ENCODE measurements at places on chromosomes 1 and 21.
A peak's percentile ranks its signal among the peaks of the same experiment; 100 is the strongest.

GRCh38 chr1:202014915-202015661, 4.7 kb downstream of the ELF3 start:
- DNase-seq, result peak; percentile 66

DNA sequence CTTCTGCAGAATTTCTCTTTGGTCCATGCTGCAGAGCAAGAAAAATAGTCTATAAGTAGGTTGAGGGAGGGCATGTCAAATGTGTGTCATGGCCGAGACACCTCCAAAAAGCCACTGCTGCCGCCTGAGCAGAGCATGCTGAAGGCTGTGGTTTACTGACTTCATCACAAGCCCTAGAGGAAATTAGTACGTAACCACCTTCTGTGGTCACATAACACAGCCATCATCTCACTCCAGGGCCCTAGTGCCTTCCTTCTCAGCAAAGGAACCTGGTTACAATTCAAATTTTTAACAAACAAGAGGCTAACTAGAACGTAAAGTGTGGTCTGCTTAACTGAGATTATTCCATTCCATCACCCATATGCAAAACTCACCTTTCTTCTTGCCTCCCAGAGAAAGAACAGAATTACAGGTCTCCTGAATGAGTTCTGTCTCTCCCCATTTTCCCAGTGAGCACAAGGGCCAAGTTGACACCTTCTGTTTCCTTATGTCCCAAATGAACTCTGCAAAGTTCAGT, at the start of gene PTPN22:
TSS of gene PTPN22 (minus strand) at position 116 of the 517 bp plus-strand sequence.
- DNase-seq, result peak; percentile 84

DNA sequence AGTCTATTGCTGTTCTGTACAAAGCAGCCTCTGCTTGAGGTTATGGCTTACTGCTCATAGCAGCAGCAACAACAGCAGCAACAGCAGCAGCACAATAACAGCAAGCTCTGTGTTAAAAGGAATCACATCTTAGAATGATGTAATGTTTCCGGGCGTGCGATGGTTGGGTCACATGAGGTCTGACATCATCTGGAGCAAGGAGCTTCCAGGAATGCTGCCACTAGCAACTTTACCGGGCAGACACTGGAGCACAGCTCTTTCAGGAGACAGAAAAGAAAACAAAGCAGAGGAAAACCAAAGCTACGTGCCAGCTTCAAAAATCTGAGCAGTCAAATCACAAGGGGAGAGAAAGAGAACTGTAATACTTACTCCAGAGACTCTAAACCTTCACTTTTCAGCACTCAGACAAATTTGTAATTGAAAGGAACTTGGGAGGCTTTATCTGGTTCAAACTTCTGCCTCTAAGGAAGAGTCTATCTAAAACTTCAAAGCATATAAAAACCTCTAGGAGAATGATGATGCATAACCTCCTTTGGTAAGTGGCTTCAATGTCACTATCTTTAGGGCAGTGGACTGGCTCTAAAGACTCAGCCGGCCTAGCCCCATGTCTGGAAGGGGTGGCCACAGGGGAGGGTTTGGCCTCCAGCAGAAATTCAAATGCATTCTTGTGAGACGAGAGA, 28.3 kb upstream of the RAB3GAP2 start:
- peak; percentile 93 for DNase-seq

DNA sequence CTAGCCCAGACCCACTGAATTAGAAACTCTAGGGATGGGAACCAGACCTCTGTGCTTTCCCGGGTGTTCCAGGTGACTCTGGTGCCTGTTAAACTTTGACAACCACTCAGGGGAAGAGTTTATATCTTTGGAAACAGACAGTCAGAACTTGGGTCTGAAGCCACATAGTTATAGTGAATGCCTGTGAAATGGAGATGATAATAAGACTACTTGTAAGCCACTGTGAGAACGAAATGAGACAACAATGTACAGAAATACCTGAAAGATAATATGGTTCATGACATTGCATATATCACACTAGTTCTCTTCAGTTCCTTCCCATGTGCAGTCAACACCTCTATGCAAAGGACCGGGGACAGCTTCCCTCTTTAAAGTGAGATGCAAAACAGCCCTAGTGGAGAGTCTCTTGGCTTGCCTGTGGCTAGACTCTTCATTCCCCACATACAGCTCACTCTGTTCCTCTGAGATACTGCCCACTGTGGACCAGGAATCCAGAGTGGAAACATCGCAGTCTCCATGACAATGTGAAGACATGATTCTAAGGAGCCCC, 287.5 kb downstream of the ASTN1 start:
- no peak for DNase-seq

- no peak for DNase-seq
These were observed 32.7 kb upstream of the DR1 start for GRCh38 chr1:93313026-93313425.

DNA sequence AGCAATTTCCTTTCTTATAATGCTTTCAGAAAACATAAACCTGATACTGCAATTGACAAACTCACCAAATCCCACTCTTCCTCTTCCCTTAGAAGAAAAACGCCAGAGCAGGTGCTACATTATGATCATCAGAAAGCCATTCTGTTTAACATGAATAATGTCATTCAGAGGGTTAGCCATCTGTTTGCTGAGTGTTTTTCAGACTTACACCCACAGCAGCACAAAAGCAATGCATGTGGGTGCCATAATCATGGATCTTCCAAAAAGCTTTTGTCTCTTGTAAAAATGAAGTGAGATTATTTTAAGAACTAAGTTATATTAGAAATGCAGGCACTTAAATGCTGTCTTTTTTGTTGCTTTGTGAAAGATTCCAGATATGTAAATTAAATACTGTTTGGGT, 204.6 kb upstream of the TMPRSS15 start:
- DNase-seq, result no peak

DNA sequence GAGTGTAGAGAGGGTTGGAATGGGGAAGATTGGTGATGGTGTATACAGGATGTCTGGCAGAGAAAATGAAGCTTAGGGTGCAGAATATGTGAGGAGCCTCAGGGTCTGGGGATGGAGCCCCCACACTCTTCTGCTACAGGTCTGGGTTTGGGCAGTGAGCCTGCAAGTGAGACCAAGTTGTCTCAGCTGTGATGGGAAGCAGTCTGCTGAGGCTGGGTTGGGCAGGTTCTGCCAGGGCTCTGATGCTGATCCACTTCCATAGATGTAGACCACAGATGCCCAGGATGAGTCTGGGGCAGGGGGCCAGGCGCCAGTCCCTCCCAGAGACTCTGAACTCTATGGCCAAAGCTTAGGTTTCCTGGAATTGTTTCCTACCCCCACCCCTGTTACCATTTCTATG, 516.9 kb downstream of the PTPRU start:
- DNase-seq, result no peak

DNA sequence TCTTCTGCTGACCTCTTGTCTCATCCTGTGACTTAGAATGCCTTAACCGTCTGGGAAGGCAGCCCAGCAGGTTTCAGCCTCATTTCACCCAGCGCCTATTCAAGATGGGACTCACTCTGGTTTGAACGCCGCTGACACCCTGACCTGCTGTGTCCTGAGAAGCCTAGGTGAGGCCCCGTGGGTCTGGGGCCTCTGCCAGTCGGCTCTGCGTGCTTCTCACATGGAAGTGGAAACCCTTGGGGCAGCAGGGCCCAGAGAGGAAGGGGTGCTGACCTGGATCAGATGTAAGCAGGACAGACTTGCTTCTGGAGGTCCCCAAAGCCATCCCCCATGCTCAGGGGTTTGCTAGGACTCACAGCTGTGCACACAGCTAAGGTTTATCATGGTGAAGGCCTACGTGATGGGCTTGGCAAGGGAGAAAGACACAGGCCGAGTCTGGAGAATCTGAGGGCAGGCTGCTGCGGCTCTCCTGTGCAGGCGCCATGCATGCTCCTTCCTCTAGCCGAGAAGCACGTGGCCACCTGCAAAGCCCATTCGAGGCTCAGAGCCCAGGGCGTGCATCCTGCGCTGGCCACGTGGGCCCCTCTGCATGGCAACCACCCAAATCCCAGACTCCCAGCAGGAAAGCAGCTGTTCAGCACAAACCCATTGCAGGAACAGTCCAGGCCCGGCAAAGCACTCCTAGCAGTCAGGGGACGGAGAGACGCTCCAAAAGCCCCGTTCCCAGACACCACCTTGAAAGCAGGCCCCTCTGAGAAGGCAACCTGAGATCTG, 3.8 kb downstream of the TRPM2 start:
- DNase-seq, result no peak

DNA sequence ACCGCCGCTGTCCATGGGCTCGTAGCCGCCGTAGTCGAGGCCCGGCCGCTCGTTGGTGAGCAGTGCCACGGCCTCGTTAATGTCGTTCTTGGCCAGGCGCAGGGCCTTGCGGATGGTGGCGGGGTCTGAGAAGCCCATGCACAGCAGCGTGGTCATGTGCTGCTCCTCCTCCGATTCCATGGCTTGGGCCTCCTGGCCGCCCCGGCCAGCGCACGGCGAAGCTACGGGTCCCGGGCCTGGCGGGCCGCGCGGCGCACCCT, 300 bp downstream of the USP24 start:
- peak; percentile 56 for DNase-seq

DNA sequence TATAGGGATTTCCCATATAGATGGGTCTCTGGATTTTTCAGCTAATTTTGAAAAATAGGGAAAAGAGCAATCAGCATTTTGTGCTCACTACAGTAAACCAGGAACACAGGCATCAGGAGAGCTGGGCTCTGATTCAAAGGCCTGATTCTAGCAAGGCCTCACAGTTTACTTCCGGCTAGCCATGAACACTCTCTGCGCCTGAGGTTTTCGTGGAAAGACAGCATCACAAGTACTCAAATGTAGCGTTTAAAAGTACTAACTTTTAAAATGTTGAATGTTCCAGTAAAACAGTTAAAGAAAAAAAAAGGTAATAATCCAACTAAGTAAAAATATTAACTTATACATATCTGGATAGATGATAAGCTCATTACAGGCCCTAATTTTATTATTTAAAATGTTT, 120.6 kb downstream of the SLC45A1 start:
- no peak for DNase-seq

GRCh38 chr1:10046356-10047085, 13.8 kb downstream of the UBE4B start:
- no peak for DNase-seq

DNA sequence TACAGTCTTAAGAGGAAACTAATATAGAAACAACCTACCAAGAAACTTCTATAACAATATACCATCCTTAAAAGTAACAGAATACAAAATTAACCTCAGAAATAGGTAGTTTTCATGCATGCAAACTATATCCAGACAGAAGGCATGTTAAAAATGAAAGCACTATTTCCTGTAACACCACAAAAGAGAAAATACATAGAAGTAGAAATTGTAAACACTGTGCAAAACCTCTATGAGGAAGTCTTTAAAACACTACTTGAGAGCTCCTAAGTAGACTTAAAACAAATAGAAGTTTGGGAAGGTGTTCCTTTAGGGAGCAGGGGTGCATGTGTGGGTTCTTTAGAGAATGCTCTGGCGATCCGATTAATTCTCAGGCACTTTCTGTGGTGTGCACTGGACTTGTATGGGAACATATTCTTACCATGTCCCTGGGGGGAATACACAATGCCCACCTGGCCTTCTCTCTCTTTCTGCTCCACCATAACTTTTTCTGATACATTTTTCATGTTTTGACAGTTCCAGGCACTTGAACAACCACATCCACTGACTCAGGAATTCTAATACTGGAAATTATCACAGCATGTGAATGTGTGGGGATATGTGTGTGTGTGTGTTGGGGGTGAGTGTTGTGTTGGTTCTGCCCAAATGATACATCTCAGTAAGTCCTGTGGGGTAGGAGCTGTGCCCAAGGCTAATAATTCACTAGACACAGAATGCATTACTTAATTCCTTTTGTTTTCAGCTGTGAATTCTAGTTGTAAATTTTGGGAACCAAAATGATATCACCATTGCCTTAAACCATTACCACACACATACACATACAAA, 866.3 kb upstream of the B3GALT2 start:
- DNase-seq, result peak; percentile 42

- DNase-seq, result no peak
These were observed 5.1 kb downstream of the DNASE2B start for GRCh38 chr1:84403347-84403746.

DNA sequence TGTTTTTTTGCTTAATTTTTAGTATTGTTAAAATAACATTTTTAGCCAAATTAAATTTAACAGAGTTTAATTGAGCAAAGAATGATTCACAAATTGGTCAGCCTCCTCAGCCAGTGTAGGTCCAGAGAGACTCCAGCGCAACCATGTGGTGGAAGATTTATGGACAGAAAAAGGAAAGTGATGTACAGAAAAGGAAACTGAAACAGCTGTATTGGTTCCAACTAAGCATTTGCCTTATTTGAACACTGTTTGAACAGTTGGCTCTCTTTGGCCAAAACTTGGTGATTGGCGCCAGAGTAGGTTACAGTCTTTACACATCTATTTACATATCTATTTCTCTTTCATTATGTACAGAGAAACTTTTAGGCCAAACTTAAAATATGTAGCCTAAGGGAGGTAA, 19.4 kb downstream of the RPS6KC1 start:
- DNase-seq, result peak; percentile 37
